ENCODE measurements at places on chromosomes 11 and 22.

GRCh38 chr11:65434667-65435410 is 12.2 kb downstream of the NEAT1 start:
- H3K4me1 ChIP-seq, result peaks cover 79% of the 10 kb centered on the region
- H3K27me3 ChIP-seq, result no peaks in the 10 kb centered on the region
- H3K4me3 ChIP-seq, result no peak overlapping the region
- ATAC-seq, result no peak
- H3K36me3 ChIP-seq, result peaks cover 47% of the 10 kb centered on the region

DNA sequence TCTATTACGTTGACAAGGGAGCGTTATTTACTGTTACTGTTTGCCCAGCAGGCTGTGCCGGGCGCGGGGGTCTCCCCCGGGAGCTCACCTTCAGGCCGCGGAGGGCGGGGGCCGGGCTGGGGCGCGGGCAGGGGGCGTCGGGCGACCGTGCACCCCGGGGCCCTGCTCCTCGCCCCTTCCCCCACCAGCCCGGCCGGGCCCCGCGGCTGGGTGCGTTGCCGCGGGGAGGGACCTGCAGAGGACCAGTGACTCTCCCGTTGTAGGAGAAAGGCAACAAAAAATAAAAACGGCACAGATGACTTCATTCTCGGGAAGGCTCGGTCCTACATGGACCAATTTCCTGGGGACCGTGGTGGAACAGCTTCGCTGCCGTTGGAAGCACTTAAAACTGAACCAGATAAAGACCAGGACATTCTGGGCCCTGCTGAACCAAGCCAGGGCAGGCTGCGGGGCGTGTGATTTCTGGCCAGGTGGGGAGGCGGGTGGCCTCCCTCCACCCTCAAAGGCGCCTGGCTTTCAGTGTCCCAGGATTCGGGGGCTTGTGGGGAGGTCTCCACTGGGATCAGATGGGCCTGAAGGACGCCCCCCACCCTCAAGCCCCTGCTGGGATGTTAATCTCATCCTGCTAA is 57.4 kb downstream of the IGLL1 start:
- H3K27ac ChIP-seq, result no peak overlapping the region
- no peaks in the 10 kb centered on the region for H3K36me3 ChIP-seq
- H3K27me3 ChIP-seq, result peaks cover 43% of the 10 kb centered on the region
- H3K4me3 ChIP-seq, result peak overlapping the region; percentile 55

DNA sequence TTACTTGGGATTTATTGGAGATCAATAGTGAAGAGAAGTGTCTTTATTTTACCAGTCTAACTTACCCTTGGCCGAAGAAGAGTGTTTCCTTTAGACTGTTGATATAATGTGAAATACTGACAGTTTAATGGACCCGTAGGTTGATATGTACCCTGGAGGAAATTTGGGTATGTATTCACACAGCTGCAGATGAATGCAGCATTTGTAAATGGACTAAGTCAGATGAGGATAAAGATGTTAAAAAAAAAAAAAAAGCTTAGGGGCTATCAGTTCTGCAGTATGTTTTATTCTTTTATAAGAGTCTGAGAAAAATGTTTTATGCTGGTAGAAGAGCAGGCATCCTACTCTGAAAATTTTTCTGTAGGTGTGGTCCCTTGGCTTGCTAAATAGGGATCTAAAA is 2.7 kb downstream of the REXO2 start:
- no peak for ATAC-seq
- no peaks in the 10 kb centered on the region for H3K27me3 ChIP-seq
- peaks cover 28% of the 10 kb centered on the region for H3K4me1 ChIP-seq
- no peak overlapping the region for H3K27ac ChIP-seq
- no peak overlapping the region for H3K4me3 ChIP-seq

GRCh38 chr11:44767421-44767820 is 40.7 kb downstream of the TSPAN18 start:
- H3K27ac ChIP-seq, result no peak overlapping the region
- H3K4me1 ChIP-seq, result no peaks in the 10 kb centered on the region
- H3K27me3 ChIP-seq, result no peaks in the 10 kb centered on the region
- H3K36me3 ChIP-seq, result peaks cover 9% of the 10 kb centered on the region
- no peak overlapping the region for H3K4me3 ChIP-seq
- no peak for ATAC-seq

DNA sequence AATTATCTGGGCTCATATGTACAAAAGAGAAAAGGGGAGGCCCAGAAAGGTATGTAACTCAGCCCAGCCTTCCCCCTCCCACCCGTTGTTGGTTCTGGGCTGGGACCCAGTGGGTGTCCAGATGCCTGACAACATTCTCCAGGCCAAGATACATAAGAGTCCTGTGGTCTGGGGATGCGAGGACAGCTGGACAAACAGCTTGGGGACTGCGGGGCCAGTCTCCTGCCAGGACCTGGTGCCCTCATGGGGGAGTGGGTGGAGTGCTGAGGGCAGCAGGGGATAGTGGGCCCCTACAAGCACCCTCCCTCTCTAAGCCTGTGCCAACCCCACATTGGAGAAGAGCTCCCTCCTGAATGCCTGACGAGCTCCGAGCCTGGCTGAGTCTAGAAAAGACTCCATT is 3.5 kb upstream of the SLC22A6 start:
- peaks cover 50% of the 10 kb centered on the region for H3K27me3 ChIP-seq
- no peak overlapping the region for H3K27ac ChIP-seq
- no peak overlapping the region for H3K4me3 ChIP-seq
